ENCODE measurements at places on chromosomes 2 and 18.

DNA sequence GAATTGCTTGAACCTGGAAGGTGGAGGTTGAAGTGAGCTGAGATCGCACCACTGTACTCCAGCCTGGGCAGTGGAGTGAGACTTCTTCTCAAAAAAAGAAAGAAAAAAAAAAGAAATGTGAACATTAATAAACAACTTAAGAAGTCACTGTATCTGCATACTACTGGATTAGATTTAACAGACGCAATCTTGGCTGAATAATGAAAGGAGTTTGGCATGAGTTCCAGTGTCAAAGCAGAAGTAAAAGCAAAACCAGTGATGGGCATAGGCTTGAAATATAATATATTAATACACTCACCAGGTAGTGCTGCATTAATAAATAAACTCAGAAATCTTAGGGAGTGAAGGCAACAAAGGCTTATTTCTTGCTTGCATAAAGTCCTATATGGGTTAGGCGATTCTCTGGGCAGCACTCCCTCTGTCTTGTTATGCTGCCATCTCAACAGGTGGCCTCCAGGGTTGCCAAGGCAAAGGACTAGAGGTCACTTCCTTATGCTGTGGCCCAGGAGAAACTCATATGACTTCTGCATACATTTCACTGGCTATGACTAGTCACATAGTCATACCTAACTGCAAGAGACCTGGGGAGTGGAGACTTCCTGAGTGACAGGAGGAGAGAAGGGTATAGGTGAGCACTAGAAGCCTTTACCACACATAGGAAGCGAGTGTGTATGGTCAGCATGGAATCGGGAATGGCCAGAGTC lies 296.2 kb upstream of the SPRED2 start:
- DNase-seq = no peak

- no peak for DNase-seq
Observed at GRCh38 chr18:3839581-3839981, 389.6 kb downstream of the TGIF1 start.

DNA sequence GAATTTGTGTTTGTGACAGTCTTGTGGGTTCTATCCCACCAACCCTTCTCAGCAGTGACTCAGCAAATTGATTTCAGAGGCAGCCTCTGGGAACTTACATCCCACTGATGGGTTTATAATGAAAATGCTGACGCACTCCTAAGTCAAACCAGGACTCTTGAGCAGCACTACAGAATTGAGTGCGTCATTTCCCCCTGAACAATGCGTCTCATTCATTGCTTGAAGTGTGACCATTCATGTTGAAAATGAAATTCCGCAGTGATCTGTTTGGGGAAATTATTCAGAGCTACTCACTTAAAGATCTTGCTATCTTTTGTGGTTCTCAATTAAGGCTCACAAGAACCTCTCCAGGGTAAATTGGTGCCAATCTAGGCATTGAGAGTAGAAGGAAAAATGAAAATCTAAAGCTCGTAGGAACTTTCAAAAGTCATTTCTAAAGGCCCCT lies 417.7 kb upstream of the SLC14A2 start:
- no peak for DNase-seq

DNA sequence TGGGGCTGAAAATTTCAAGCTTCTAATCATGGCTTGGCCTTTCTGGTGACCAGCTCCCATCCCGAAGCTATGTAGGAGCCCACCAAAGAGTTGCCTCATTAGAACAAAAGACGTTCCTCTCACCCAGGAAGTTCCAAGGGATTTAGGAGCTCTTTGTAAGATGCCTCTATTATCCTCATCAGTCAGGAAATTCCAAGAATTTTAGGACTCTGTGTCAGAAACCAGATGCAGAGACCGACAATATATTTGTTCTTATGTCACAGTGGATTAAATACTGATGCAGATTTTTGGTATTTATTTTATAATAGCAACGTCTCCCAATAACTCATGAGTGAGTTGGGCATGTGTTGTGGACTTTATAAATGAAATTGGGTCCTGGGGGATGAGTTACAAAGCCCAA lies 91.8 kb upstream of the SKOR2 start:
- no peak for DNase-seq

DNA sequence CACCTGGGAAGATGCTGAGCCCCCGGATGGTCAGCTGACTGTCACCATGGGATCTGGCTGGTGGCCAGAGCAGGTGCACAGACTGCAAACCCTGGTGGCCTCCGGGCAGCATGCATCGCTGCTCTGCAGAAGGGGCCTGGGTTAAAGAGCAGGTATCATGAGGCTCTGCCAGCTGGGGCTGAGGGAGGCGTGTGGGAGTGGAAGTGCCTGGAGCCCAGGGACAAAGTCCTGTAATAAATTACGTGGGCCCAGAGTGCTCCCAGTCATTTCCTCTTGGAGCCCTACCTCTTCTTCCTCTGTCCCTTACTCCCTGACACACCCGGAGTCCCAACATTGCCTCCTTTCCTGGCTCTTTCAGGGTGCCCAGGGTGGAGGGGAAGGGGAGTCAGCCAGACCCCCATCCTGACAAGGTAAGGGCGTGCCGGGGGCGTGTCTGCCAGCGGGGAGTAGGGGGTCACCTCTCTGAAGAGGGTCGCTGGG lies at the start of gene MYO7B:
MYO7B (plus strand) TSS at position 262 of the 480 bp plus-strand sequence. CDS start 24,040 bp downstream, outside the sequence.
- no peak for DNase-seq

- DNase-seq = no peak
Observed at GRCh38 chr18:8163286-8163959, 445.8 kb upstream of the RAB12 start.

Measured in suppressor macrophage (primary cell).